ENCODE measurements at places on chromosomes 11 and 22.

DNA sequence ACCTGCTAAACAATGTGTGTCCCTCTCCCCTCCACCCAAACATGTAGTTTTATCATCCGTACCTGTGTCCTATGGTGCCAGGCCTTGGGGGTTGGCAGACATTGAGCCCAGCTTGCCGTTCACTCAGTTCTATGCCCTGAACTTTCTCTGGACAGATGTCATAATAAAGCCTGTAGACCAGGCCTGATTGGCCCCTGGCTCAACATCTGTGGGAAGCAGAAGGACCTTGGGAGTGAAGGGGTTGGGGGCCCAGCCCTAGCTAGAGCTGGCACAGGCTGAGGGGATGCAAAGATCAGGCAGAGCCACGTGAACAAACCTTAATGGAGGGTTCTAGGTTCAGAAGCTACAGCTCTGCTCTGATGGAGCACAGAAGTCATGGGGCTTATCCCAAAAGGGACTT is 600.6 kb downstream of the BUD13 start:
- no peak for DNase-seq

DNA sequence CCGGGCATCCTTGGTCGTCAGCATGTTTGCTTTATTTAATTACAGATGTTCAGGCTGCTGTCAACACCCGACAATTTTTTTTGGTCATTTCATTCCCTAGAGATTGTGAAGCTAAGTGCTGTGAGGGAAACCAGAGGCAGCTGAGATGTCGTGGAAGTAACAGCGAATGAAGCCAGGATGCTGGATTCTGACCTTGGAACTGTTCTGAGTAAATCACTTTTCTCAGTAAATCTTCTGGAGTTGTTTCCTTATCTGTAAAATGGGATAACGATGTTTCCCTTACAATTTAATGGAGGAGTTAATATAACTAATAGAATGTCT is 390 bp upstream of the CKAP5 start:
- DNase-seq = no peak

DNA sequence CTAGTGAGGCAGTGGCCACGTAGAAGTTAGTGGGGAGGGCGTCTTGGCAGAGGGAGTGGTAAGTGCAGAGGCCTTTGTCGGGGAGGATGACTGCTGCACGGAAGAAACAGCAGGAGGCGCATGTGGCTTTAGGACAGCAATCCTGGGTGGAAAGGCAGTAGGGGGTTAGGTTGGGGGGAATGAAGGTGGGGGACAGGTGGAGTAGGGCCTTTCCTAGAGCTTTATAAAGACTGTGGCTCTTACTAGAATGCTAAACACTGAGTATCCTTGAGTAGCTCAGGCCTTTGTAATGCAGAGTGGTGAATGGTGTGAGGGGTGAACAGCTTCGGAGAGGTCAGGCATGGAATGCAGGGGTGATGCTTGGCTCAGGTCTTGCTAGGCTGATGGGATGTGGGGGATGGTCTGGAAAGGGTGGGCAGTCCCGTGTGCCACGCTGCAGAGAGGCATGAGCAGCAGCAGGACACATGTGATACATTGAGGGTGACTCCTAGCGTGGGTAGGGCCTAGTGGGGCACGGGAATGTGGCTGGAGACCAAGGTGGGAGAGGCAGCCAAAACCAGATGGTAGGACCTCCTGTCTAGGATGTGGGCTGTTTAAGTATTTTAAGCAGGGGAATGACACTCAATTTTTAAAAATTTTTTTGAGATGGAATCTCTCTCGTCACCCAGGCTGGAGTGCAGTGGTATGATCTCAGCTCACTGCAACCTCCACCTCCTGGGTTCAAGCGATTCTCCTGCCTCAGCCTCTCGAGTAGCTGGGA is 19.2 kb downstream of the AP2A2 start:
- DNase-seq = no peak

- DNase-seq = no peak
These were observed 76.4 kb downstream of the KCNQ1 start for GRCh38 chr11:2521081-2521732.

- DNase-seq = no peak
These were observed 133.3 kb upstream of the ANO3 start for GRCh38 chr11:26198532-26199096.

- no peak for DNase-seq
These were observed 328.2 kb downstream of the TTC28 start for GRCh38 chr22:28351476-28351875.

GRCh38 chr11:76667271-76667818 is 3.2 kb downstream of the LRRC32 start:
- no peak for DNase-seq
